ENCODE measurements at places on chromosomes 3 and 15.

GRCh38 chr3:140288595-140288994 is 353.6 kb downstream of the CLSTN2 start:
- DNase-seq: no peak
- H3K4me1 ChIP-seq: no peaks in the 10 kb centered on the region
- no peak overlapping the region for H3K27ac ChIP-seq
- H3K36me3 ChIP-seq: no peaks in the 10 kb centered on the region
- H3K4me3 ChIP-seq: no peak overlapping the region

DNA sequence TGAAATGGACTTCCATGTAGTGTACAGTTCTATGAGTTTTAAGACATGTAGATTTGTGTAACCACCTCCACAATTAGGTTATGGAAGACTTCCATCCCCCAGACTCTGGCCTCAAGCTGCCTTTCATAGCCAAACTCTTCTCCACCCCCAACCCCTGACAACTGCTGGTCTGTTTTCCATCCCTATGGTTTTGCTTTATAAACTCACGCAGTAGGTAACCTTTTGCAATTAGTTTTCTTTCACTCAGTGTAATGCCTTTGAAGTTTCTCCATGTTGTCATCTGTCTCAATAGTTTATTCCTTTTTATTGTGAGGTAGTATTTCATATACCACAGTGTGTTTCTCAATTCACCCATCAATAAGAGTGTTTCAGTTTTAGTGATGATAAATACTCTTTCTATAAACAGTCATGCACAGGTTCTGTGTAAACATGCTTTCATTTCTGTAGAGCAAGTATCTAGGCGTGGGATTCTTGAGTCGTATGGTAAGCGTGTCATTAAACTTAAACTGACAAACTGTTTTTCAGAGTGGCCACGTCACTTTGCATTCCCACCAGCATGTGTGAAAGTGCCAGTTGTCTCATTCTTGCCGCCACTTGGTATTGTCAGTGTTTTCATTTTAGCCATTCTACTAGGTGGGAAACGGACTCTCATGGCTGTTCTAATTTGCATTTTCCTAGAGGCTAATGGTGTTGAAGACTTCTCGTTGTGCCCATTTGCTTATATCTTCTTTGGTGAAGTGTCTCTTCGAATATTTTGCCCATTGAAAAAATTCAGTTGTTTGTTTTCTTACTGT is 47.3 kb upstream of the ALDH1A3 start:
- no peak overlapping the region for H3K4me3 ChIP-seq
- peaks cover 54% of the 10 kb centered on the region for H3K27me3 ChIP-seq
- H3K27ac ChIP-seq: no peak overlapping the region
- no peaks in the 10 kb centered on the region for H3K4me1 ChIP-seq
- H3K36me3 ChIP-seq: no peaks in the 10 kb centered on the region

DNA sequence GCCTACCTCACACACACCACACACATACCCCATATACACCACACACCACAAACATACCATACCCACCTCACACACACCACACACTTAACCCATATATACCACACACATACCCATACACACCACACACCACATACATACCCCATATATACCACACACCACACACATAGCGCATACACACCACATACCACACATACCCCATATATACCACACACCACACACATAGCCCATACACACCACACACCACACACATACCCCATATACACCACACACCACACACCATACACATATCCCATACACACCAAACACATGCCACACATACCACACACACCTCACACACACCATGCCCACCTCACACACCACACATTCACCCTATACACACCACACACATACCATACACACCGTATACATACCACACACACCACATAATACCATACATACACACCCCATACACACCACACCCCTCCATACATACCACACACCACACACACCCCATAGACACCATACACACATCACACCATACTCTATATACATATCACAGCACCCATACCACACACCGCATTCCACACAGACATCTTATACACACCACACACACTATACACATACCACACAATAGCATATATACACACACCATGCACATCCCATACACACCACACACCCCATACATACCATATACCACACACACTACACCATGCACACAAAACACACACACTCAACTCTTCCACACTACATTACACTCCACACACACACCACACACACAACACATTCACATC is 29.5 kb downstream of the APBA2 start:
- no peaks in the 10 kb centered on the region for H3K27me3 ChIP-seq
- DNase-seq: no peak
- no peak overlapping the region for H3K27ac ChIP-seq
- H3K4me3 ChIP-seq: no peak overlapping the region

DNA sequence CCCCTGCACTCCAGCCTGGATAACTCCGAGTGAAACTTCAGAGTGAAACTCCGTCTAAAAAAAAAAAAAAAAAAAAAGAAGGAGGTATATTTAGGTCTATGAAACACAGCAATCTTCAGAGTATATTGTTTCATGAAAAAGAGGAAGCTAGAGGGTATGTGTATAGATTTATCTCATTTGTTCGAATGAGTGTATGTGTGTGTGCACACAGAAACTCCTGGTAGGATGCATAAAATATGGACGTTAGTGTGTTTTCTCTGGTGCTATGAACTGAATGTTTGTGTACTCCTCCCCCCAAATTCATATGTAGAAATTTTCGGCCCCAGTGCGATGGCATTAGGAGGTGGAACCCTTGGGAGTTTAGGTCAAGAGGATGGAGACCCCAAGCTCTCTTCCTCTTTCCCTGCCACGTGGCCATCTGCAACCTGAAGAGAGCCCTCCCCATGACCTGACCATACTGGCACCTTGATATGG is 98.6 kb upstream of the KLF13 start:
- H3K4me1 ChIP-seq: peaks cover 11% of the 10 kb centered on the region
- H3K27ac ChIP-seq: no peak overlapping the region
- DNase-seq: no peak
- no peak overlapping the region for H3K4me3 ChIP-seq

DNA sequence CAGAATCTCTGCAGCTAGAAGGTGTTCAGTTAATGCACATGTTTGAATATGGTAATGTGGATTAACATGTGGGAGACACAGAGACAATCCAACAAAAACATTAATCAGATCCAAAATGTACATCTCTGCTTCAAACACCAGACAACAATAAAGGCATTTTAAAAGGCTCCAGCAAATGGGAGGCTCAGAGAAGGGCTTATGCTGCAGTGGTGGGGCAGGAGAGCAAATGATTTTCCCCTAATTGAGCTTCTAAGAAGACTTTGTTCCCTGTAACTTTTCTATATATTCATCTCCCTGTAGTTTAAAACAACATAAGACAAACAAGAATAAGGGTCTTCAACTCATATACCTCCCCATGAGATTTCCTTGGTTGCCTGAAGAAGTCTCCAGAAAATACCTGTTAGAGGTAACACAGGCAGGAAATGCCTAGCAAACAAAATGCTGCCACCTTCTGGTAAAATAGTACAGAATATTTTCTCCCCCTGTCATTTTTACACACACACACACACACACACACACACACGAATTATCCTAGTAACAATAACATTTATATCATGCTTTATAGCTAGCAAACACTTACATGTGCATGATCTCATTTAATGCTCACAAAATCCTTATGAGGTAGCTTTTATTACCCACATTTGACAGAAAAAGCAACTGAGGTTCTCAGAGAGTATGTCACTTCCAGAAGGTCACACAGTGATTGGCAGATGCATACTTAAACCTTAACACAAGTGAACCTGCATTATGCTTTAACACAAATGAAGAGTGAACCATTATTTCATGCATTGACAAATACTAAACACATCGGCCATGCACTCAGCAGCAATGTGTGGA is 123.4 kb upstream of the MB21D2 start:
- no peaks in the 10 kb centered on the region for H3K36me3 ChIP-seq
- no peak overlapping the region for H3K4me3 ChIP-seq
- no peak for DNase-seq
- no peaks in the 10 kb centered on the region for H3K4me1 ChIP-seq
- H3K27ac ChIP-seq: no peak overlapping the region

GRCh38 chr3:72655723-72656122 is 192.5 kb downstream of the SHQ1 start:
- H3K4me3 ChIP-seq: no peak overlapping the region
- H3K27me3 ChIP-seq: peaks cover 21% of the 10 kb centered on the region
- H3K27ac ChIP-seq: no peak overlapping the region
- no peak for DNase-seq
- H3K36me3 ChIP-seq: no peaks in the 10 kb centered on the region

DNA sequence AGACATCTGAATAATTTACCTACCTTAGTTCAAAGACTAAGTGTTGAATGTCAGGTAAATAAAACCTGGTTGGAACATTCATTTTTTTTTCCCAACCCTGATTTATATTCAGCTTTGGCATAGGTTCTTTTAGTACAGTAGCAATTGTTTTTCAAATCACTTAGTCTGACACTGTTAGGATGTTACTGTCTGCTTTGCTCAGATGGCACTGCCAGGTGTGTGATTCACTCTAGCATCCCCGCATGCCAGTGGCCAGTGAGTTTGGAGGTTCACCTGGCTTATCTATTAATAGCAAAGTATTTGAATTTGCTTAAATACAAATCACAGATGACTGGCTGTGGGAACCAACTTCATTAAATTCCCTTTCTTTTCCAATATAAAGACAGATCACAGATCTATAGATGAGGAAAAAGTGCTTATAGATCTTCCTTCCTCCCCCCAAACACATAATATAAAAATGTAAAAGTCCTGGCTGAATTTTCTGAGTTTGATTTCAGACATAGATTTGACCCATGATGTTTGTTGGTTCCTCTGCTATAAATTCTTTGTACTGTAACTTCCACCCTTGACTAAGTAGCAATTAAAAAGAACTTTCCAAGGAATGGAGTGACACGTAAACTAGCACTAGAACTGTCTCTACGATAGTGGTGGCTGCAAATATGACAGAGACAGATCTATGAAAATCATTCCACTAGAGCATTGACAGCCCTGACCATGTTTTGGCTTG is 3.9 kb downstream of the THBS1 start:
- H3K4me3 ChIP-seq: no peak overlapping the region
- H3K27me3 ChIP-seq: peaks cover 7% of the 10 kb centered on the region
- DNase-seq: no peak
- H3K4me1 ChIP-seq: peaks cover 29% of the 10 kb centered on the region

DNA sequence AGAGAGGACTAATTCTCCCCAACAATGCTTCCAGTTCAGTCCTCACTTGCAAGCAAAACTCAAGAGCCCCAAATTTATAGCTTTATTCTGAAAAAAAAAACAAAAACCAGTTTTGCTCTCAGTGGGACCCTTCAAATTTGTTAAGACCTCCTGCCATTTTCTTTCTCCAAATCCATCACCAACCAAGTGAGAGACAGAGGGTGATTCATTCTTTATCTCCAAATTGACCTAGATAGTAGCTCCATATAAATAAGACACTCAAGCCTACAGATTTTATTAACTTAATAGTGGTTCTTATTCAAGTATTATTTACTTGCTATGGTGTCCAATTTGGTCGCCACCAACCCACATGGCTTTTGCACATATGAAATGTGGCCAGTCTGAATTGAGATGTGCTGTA is 195.8 kb downstream of the RORA start:
- no peaks in the 10 kb centered on the region for H3K4me1 ChIP-seq
- H3K4me3 ChIP-seq: no peak overlapping the region
- DNase-seq: no peak
- no peaks in the 10 kb centered on the region for H3K36me3 ChIP-seq
- H3K27me3 ChIP-seq: peaks cover 22% of the 10 kb centered on the region
- no peak overlapping the region for H3K27ac ChIP-seq

DNA sequence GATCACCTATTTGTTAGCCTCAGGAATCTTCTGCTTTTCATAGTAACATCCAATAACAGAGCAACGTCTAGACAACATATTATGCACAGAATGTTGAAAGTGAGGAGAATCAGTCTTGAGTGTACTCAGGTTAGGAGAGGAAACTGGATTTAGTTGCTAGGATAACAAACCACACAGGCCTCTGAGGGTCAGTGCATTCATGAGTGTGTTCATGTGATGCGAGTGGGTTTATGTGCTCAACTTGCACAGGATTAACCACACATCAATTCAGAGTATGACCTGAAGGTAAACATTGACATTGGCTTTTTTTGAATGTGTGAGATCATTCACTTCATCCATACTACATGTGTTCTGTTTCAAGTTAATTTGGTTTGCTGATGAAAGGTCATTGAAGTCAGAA is 287.6 kb downstream of the DIPK2A start:
- no peak overlapping the region for H3K27ac ChIP-seq
- no peaks in the 10 kb centered on the region for H3K27me3 ChIP-seq
- DNase-seq: no peak
- H3K4me3 ChIP-seq: no peak overlapping the region
- H3K36me3 ChIP-seq: no peaks in the 10 kb centered on the region

- no peaks in the 10 kb centered on the region for H3K27me3 ChIP-seq
- no peaks in the 10 kb centered on the region for H3K36me3 ChIP-seq
Observed at GRCh38 chr3:175073219-175073905, 214.2 kb downstream of the NAALADL2 start.

DNA sequence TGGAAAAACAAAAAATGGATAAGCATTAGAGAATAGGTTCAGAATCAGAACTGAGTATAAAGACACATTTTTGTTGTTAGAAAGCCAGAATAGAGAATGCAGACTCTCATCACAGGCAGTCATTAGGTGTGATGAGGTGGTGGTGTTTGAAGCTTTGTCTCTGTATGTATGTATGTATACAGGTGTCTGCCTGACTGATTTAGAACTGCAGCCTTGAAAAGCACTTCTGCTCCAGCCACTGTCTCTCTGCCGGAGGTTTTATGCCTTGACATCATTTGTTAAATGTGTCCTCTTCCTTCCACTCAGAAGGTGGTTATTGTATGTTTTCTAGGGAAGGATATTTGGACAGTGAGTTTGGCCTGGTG is 80.7 kb upstream of the ZBED2 start:
- no peak for DNase-seq
- peak overlapping the region; percentile 96 for H3K27ac ChIP-seq
- H3K27me3 ChIP-seq: no peaks in the 10 kb centered on the region
- H3K4me3 ChIP-seq: peak overlapping the region; percentile 88
- H3K36me3 ChIP-seq: peaks cover 18% of the 10 kb centered on the region

DNA sequence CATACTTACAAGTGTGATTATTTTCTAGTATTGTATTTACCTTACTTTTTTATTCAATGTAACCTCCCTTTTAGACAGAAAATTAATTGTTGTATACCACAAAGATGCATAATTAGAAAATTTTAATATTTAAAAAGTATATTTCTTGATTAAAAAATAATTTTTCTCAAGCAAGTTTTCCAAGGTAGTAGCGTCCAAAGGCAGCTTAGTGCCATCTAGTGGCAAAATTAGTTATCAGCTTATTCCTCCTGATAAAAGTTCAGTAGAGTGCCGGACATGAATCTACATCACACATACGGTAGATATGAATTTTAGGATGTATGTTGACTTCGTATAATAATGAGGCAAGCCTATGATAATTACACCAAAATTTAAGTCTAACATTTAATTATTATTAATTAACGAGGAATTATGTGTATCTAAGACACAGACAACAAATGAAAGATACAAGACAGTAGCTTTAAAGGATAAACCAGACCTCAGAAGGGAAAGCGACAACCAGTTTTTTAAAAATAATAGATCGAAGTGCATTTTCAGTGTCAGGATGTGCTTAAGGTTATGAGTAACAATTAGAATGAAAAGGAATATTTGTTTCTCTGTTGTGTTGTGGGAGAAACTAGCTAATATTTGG is 405.9 kb downstream of the ROBO1 start:
- H3K27me3 ChIP-seq: no peaks in the 10 kb centered on the region
- no peak overlapping the region for H3K4me3 ChIP-seq
- DNase-seq: no peak
- H3K4me1 ChIP-seq: no peaks in the 10 kb centered on the region
- H3K27ac ChIP-seq: no peak overlapping the region
